ENCODE measurements at places on chromosomes 5 and 9. TPM values are rescaled to one million over a fixed set of nuclear protein-coding genes. Genes with fewer than 3 reads are reported as not detected.

GRCh38 chr9:103991001-103991400 lies 103.1 kb upstream of the SMC2 start:
- DNase-seq: no peak

CNTNAP3 gene
- not detected for total RNA-seq

GRCh38 chr9:126517833-126518356 lies 95.8 kb upstream of the LMX1B start:
- DNase-seq: no peak

- DNase-seq: no peak
These were observed 4.1 kb upstream of the IARS1 start for GRCh38 chr9:92297611-92298010.

DNA sequence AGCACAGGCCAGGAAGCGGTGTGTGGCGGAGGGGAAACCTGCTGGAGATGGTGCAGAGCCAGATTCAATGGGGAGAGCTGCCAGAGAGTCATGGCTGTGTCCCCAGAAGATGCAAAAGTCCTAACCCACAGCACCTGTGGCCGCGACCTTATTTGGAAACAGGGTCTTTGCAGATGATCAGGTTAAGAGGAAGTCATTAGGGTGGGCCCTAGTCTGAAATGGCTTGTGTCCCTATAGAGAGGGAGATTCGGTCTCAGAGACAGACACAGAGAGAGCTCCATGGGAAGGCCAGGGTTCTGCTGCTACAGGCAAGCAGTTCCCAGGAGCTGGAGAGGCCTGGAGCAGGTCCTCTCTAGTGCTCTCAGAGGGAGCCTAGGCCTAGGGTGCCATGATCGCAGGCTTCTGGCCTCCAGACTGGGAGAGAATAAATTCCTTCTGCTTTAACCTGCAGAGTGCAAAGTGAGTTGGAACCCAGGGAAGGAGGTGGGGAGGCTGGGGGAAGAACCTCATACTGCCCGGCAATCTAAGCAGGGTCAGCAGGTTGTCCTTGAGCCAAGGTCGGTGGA lies 1.9 kb upstream of the LPCAT1 start:
- DNase-seq: no peak

DNA sequence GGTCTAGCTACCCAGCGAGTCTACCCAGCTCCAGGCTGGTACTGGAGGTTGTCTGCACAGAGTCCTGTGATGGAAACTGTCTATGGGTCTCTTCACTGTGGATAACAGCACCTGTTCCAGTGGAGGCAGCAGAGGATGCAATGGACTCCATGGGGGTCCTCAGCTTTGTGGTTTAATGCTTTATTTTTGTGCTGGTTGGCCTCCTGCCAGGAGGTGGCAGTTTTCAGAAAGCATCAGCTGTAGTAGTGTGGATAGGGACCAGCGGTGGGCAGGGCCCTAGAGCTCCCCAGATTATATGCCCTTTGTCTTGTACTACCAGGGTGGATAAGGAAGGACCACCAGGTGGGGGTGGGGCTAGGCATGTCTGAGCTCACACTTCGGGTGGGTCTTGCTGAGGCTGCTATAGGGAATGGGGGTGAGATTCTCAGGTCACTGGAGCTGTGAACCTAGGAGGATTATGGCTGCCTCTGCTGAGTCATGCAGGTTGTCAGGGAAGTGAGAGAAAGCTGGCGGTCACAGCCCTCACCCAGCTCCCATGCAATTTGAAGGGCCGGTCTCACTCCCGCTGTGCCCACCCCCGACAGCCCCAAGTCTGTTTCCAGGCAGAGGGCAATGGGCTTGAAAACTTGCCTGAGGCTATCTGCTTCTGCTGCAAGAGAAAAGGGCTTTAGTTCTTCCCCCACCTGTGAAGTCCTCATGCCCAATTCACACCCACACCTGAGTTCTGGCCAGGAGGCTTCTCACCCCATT lies 397.1 kb downstream of the TLE1 start:
- DNase-seq: no peak

DNA sequence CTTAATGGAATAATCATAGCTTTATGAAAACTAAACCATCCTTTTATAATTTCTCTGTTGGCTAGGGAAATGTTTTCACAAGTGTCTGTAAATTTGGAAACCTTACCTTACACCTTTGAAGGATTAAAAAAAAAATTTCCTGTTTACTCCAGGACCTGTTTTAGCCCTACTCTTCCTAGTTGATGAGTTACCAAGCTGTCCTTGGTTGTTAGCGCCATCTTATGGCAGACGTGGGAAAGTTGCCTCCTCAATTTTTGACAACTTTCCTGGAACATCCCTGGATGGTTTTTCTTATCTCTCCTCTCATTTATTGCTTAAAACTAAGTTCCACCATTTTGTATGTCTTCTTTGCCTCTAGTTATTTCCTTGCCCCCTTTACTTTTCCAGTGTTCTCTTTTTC lies 25.7 kb downstream of the ZSWIM6 start:
- no peak for DNase-seq
